HTR-8/SVneo (cell line): ENCODE measurements at places on chromosomes 1 and 21.

DNA sequence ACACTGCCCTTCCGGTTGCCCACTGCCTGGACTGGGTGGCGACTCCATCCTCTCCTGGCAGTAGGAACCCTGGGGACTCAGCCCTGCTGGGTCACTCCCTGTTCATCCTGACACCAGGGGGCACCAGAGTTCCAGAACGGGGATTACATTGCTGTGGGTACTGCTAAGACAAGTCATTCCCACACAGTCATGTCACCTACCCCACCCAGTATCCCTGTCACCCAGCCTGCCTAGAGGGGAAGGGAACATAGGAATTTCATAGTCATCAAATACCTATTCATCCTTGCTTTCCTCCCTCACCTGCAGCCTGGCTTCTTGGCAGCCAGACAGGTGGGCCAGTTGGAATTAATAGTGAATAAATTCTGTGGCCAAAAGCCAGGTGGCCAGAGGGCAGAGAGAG, 9.8 kb upstream of the SFN start:
- peak; percentile 75 for DNase-seq

DNA sequence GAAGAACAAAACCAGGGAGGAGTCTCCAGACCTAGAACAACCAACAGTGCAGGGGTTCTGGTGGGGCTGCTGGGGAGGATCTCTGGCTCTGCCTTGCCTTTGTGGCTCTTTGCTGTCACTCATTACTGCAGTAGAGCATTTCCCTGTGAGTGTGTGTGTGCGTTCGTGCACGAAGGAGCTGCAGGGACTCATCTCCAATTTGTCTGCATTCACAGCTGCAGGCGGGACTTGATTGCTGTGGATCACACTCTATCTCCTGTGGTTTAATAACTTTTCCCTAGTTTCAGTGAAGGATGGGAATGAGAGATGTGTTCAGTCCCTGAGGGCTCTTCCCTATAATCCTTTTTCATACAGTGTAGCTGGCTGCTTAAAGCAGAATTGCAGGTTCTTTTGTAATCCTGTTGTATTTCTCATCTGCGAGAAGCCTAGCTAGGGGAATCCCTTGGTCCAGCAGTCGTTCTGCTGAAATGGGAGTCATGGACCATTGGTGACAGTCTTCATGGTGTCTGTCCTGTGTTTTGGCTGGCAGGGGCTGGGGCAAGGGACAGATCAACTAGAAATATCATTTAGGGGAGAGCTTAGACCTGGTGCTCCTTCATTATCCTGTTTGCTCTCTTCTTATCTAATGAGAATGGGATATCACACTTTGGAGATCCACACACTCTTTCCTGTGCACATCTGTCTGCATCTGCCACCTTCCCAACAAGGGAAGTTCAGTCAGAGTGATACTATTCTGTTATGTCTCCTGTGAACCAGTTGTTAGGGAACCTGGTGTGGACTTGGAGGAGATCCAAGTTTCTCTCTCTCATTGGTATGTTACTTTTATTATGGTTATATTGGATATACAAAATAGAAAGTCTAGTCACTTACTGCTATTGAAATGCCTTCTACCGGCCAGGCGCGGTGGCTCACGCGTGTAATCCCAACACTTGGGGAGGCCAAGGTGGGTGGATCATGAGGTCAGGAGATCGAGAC, 3.0 kb downstream of the PCP4L1 start:
- no peak for DNase-seq

- DNase-seq: no peak
These were observed 74.9 kb downstream of the CAPZB start for GRCh38 chr1:19410393-19410792.

- no peak for DNase-seq
These were observed 57.0 kb downstream of the MDM4 start for GRCh38 chr1:204572923-204573922.

GRCh38 chr1:16171314-16172151, 15.7 kb upstream of the EPHA2 start:
- DNase-seq: no peak

GRCh38 chr21:41883582-41883981, 4.4 kb upstream of the PRDM15 start:
- DNase-seq: no peak

GRCh38 chr1:193309936-193310475, 123.6 kb upstream of the B3GALT2 start:
- no peak for DNase-seq

GRCh38 chr1:41954533-41954944, 35.8 kb upstream of the HIVEP3 start:
- DNase-seq: peak; percentile 59

GRCh38 chr1:220772846-220773245, 13.9 kb upstream of the MTARC1 start:
- DNase-seq: no peak

GRCh38 chr21:28106370-28106890, 886.2 kb downstream of the LTN1 start:
- no peak for DNase-seq

DNA sequence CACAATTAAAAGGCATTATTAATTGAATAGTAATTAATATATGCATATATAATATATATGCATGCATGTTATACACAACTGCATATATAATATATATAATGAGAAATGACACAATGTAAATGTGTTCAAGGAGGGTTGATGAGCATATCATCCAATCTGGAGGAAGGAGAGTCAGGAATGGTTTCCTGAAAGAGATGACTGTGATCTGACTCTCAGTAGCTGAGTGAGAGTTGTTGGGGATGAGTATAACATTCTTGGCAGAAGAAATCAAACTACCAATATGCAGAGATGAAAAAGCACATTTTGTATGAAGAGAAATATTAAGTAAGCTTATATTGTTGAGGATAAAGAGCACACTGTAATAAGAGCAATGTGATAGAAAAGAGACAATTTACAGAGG, 37.3 kb downstream of the F13B start:
- no peak for DNase-seq
